ENCODE measurements at places on chromosomes 3 and 15. TPM values are rescaled to one million over a fixed set of nuclear protein-coding genes. Genes with fewer than 3 reads are reported as not detected.

DNA sequence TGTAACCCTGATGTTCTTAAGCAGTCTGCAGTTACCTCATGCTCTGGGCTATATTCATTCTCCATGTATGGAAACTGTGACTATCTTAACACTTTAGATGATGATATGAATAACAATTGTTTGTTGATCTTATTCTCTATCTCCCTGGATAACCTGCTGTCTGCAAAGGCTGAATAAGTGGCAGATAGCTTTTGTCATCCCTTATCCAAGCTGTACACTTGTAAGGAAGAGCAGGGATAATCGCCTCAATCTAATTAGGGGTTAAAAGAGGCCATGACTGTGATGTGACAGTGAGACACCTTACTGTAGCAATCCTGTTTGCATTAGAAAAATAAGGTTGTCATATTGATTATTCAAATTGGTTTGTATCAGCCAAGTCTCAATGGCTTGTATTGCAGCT is 123.9 kb downstream of the RSRC1 start:
- no peak for DNase-seq

DNA sequence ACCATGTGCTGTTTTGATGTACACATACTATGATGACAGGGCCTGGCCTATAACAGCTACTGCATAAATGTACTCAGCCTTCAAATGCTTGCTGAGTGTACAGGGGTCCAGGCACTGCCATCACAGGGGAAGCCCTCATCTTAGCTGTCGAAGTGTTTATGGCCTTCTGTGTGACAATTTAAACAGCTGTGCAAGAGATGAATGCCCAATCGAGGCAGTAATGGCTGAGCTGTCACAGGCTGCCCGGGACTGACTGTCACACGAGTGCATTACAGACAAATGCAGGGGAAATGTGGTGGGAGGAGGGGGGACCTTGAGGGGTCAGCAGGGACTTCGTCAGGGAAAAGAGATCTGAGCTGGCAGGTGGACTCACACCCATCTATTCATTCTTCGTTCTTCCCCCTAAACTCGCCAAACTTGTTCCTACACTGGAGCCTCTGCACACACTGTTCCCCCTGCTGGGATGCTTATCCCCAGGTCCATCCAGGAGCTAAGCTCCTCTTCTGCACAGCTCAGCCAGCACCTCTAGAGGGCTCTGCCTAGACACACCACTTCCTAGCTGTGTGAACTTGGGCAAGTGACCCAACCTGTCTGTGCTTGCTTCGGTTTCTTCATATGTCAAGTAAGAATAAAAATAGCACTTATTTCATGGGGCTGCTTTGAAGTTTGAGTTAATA is 156.2 kb upstream of the IQSEC1 start:
- DNase-seq, result peak; percentile 31

The PLA2G4E gene
- not detected for total RNA-seq

The ILDR1 gene
- total RNA-seq, result 1.6 TPM

The ASB7 gene
- total RNA-seq, result 23.1 TPM

Data from activated CD4-positive, alpha-beta memory T cell treated with anti-CD3 and anti-CD28 coated beads, Interleukin-2, amount 10 ng/mL, durations not matched to agents 7 days and 5 days (primary cell).